ENCODE measurements at places on chromosomes 11 and 22.

DNA sequence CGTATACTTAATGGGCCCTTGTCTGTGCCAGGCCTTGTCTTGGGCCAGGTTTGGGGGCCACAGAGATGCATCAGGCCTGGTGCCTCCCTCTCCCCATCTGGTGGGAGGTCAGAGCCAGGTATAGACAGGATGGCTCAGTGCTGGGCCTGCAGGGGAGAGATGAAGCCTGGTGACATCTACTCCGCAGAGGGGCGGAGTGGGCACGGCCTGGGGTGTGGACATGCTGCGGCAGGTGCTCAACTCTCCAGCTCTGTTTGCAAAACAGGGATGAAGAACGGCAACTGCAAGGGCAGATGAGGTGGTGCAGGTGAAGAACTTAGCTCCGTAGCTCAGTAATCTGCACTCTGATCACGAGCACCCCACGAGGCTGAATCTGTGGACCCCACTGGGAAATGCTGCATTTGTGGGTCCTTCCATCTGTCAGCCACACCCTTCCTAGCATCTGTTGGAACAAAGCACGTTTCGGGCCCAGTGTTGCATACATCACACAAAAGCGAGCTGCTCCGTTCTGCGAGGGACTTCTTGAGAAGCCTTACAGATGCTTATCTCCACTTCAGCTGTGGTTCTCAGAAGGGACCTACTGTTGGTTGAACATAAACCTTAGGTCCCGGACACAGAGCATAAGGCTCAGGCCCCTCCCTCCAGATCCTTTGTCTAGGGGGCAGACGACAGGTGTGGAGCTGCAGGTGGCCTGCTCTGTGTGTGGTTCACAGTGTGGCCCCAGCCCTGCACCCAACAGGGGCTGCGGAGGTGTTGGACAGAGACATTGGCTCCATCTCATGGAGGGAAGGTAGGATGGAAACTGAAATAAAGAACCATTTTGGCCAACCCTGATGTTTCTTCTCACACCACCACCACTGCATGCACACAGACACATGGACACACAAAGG is 78.3 kb downstream of the LRRC32 start:
- no peak overlapping the region for H3K4me3 ChIP-seq
- H3K27me3 ChIP-seq = no peaks in the 10 kb centered on the region
- no peaks in the 10 kb centered on the region for H3K36me3 ChIP-seq
- no peak overlapping the region for H3K27ac ChIP-seq
- H3K4me1 ChIP-seq = no peaks in the 10 kb centered on the region

DNA sequence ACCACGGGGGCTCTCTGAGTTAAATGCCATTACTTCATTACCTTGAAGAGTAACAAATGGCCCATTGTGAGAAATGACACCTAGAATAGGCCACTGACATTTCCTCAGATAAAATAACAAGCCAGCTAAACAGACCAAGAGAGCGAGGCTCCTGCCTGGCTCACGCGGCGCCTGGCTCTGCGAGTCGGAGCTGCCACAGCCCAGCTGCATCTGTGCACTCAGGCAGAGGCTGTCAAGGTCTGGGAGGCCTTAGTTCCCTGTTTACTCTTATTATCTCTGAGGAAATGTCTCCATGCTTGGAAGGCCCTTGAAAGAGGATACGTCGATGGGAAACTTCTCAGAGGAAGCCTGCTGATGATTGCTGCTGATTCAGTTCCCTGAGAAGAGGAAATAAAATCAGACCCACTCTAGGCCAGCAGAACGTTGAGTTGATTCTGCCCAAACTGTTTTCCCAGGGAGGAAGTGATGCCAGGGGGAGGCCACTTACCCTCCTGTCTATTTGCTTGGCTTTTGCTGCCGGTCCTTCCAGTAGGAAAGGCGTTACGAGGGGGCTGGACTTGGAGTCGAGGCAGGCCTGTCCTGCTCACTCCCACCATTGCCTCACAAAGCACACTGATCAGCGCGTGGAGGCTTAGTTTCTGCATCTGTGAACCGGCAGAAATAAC is 208.8 kb downstream of the TBC1D22A start:
- no peaks in the 10 kb centered on the region for H3K36me3 ChIP-seq
- H3K4me3 ChIP-seq = no peak overlapping the region
- H3K27ac ChIP-seq = no peak overlapping the region
- no peak for DNase-seq

DNA sequence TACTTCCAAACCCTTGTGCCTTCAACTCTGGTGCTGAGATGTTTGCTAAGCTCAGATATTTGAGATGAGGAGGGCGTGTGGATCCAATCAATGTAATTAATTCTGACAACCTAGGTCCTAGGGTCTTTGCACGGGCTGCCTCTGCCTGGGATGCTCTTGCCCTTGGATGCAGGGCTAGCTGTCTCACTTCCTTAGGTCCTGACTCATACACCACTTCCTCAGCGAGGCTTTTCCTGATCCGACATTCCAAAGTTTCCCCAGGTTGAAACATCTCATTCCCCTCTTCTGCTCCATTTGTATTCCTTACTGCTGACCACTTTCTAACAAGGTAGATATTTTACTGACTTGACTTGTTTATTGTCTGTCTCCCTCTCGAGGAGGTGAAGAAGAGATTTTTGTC is 43.0 kb upstream of the NTM start:
- H3K27me3 ChIP-seq = no peaks in the 10 kb centered on the region
- no peak overlapping the region for H3K27ac ChIP-seq
- H3K4me3 ChIP-seq = no peak overlapping the region
- H3K36me3 ChIP-seq = no peaks in the 10 kb centered on the region

GRCh38 chr11:120929664-120930154 is 94.2 kb upstream of the TBCEL start:
- H3K36me3 ChIP-seq = no peaks in the 10 kb centered on the region
- no peaks in the 10 kb centered on the region for H3K27me3 ChIP-seq
- DNase-seq = peak; percentile 68
- no peak overlapping the region for H3K4me3 ChIP-seq

- DNase-seq = no peak
- no peaks in the 10 kb centered on the region for H3K36me3 ChIP-seq
- no peaks in the 10 kb centered on the region for H3K4me1 ChIP-seq
- no peak overlapping the region for H3K27ac ChIP-seq
- H3K27me3 ChIP-seq = no peaks in the 10 kb centered on the region
Measured at GRCh38 chr11:126216526-126217305, 5.1 kb downstream of the FAM118B start.

DNA sequence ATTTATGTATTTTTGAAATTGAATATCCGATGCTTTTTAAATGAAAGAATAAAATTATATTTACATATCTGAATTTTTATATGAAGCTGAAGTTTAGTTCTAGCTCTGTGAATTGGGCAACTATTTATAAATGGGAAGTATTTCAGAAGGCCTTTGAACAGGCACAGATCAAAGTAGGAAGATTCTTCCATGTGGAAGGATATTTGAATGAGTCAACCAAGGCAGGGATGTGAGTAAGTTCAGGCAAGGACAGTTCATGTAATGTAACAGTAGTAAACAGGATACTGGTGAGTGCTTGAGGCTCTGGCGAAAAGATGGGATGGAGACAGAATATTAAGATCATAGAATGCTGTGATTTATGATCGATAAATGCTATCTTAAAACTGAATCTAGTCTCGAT is 417.8 kb upstream of the CCDC179 start:
- no peaks in the 10 kb centered on the region for H3K27me3 ChIP-seq
- no peak for DNase-seq
- no peak overlapping the region for H3K27ac ChIP-seq
- no peaks in the 10 kb centered on the region for H3K36me3 ChIP-seq

DNA sequence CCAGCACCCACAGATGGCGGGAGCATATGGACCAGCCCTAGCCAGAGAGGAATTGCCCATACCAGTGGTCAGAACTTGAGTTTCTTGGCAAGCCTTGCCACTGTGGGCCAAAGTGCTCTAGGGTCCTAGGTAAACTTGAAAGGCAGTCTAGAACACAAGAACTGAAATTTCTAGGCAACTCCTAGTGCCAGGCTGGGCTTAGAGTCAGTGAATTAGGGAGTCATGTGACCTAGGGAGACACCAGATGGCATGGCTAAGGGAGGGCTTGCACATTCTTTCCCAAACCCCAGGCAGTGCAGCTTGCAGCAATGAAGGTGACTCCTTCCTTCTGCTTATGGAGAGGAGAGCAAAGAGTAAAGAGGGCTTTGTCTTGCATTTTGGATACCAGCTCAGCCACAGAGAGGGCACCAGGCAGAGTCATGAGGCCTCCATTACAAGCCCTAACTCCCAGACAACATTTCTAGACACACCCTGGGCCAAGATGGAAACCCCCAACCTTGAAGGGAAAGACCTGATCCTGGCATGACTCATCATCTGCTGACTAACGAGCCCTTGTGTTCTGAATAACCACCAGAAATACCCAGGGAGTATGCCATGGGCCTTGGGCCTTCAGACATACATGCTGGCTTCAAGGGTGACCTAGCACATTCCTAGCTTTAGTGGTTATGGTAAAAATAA is 19.2 kb upstream of the OR56A3 start:
- DNase-seq = no peak
- no peak overlapping the region for H3K27ac ChIP-seq
- H3K4me3 ChIP-seq = no peak overlapping the region
- H3K27me3 ChIP-seq = no peaks in the 10 kb centered on the region
- no peaks in the 10 kb centered on the region for H3K36me3 ChIP-seq

DNA sequence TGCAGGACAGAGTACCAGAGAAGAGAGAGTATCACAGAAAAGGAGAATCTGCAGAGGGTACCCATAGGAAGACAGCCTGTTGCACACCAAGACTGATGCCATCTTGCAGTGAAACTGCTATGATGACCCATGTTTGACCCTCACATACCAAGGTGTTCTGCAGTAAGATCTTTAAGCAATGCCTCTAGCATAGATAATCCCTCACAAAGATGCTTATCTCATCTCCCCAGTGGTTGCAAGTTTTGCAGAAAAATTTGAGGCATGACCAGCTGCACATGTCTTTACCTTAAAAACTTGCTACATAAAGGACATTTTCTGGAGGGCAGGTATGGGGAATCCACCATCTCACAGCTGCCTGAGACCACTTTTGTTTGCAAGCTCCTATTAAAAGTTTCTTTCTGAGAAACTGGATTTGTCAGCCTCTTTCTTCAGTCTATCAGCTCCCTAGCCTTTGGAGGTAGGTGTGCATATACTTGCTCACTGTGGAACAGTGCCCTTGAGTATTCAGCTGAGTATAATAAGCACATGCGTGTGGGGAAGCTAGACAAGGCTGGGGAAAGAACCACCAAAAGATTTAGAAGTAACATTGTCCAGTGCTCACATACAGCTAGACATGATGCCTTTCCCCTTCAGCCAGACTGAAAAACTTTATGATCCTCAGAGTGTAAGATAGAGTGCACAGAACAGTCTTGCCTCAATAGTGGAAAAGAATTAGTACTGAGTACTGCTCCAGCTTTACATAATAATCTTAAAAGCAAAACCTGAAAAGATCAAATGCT is 100.3 kb upstream of the TEAD1 start:
- H3K36me3 ChIP-seq = no peaks in the 10 kb centered on the region
- H3K27me3 ChIP-seq = no peaks in the 10 kb centered on the region
- DNase-seq = no peak
- no peak overlapping the region for H3K4me3 ChIP-seq

DNA sequence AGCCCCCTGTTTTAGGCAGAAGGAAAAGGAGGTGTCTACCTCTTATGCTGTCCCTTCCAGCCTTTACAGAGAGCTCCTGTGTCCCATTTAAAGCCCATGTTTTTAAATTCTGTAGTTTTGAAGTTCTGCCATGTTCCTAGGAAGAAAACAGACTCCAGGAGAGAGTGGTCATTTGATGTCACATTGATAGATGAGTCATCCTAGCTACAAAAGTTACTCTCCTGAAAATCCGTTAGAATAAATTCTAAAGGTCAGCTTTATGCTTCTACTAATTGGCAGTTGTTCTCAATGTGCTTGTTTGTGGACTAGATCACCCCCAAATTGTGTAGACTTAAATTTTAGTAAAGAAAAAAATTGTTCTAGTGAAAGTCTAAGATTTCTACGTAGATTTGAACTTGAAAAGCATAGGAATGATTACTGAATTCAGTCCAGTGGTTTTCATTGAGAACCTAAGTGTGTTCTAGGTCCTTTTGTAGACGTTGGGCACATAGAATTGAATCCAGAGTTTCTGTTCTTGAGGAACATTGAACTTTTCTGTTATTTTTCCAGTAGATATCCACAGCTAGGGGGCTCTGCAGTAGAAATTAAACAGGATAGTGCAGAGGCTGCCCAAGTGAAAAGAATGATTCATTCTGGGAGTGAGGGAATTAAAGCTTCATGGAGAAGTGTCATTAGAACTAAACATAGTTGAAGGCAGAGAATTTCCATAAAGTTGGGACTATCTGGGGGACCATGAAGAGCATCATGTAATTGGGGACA is 140.6 kb upstream of the RASSF10 start:
- H3K27me3 ChIP-seq = no peaks in the 10 kb centered on the region
- DNase-seq = no peak
- peaks cover 6% of the 10 kb centered on the region for H3K4me1 ChIP-seq
- H3K36me3 ChIP-seq = no peaks in the 10 kb centered on the region

DNA sequence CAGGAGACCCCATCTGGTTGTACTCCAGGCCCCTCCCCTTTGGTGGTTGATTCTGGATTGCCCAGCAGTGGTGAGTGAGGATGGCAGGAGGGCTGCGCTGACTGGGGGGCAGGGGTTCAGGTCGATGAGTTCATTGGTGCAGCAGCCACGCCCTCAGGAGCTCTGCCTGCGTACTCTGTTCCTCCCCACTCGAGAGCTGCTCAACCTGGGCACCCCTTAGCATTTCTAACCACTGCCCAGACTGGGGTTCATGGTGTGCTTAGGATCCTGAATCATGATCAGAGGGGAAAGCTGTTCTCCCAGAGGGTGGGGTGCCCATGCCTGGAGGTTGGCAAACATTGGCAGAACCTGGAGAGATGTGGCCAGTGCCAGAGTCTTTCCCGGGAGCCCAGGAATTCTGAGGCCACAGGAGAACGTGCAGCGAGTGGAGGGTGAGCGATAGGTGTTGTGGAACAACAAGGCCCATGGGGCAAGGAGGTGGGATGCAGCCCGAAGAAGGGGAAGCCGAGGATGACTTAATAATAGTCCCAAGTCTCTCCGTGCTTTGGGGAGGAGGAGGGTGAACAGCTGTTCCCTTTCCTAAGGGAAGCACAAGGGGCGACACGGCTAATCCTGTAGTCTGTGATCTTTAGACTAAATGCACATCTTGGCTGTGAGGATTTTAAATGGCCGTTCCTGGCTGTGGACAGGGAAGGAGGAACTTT is 75.5 kb downstream of the SCN3B start:
- no peak overlapping the region for H3K27ac ChIP-seq
- no peak overlapping the region for H3K4me3 ChIP-seq
- H3K4me1 ChIP-seq = no peaks in the 10 kb centered on the region
- no peaks in the 10 kb centered on the region for H3K27me3 ChIP-seq
- DNase-seq = no peak

DNA sequence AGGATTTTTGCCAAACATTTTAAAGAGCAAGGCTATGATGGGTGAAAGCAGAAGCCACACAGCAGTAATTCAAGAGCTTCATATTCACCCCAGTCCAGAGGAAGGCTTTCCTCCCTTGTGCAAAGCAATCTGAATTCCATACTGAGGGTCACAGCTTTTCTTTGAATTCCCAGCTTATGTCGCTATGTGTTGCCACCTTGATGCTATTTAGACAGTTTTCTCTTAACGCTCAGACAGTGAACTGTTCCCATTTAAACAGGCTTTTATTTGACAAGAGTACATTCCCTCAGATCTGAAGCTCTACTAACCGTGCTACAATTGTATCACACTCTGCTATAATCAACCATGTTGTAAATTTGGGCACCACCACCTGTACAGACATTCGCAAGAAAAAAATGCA is 279.7 kb downstream of the CADM1 start:
- peaks cover 4% of the 10 kb centered on the region for H3K4me1 ChIP-seq
- H3K4me3 ChIP-seq = no peak overlapping the region
- H3K36me3 ChIP-seq = no peaks in the 10 kb centered on the region
- no peak for DNase-seq

Data from iPS DF 6.9 (cell line).